ENCODE measurements at places on chromosomes 16 and 17. TPM values are rescaled to one million over a fixed set of nuclear protein-coding genes. Genes with fewer than 3 reads are reported as not detected.

The CBX2 gene
- total RNA-seq = 20.0 TPM

The TAC4 gene
- total RNA-seq = not detected

The TEKT1 gene
- total RNA-seq = not detected

The NPIPA2 gene
- total RNA-seq = 6.9 TPM
